ENCODE measurements at places on chromosomes 2 and 18.

- DNase-seq, result no peak
These were observed 158.1 kb downstream of the GALR1 start for GRCh38 chr18:77407733-77408132.

DNA sequence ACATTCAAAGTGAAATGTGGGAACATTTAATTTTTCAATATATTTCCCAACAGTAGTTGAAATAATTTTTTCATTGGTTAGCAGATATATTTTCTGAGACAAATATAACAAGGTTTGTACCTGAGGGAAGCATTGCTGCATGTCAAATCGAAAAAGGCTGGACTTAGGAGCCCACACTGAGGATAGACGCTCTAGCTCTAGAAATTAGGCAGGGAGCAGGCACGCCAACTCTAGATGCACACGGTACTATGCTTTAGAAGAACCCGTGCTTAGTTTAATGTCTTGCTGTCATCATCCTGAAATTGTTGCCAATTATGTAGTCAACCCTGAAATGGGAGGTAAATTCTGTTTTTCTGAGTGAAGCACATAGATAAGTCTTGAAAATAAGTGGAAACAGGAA, 731.1 kb upstream of the ZNF804A start:
- DNase-seq, result no peak

DNA sequence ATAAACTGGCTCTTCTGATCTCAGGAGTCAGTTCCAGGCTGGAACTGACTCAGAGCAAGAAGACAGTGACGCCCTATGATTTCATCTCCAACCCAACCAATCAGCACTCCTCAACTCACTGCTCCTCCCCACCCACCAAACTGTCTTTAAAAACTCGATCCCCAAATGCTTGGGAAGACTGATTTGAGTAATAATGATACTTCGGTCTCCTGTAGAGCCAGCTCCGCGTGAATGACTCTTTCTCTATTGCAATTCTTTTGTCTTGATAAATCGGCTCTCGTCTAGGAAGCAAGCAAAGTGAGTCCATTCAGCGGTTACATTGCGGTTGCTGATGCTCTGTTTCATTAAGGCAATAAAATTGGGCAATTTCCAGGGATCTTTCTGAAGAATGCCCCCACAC, 1025.3 kb upstream of the CNTNAP5 start:
- no peak for DNase-seq

DNA sequence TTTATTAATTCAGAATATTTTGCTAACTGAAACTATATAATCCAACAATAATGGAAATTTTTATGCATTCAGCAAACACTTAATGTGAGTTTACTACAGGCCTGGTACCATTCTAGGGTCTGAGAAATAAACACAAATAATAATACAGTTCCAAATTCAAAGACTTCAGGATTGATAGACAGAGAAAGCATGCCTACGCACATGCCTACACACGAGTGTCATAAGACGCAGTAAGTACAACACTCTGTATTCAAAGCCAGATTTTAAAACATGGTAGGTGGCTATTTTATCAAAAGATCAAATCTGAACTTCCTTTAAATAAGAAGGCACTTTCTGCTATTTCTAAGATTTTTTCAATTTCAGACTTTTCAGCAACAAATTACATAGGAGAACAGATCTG, 346.9 kb downstream of the NCKAP5 start:
- no peak for DNase-seq

DNA sequence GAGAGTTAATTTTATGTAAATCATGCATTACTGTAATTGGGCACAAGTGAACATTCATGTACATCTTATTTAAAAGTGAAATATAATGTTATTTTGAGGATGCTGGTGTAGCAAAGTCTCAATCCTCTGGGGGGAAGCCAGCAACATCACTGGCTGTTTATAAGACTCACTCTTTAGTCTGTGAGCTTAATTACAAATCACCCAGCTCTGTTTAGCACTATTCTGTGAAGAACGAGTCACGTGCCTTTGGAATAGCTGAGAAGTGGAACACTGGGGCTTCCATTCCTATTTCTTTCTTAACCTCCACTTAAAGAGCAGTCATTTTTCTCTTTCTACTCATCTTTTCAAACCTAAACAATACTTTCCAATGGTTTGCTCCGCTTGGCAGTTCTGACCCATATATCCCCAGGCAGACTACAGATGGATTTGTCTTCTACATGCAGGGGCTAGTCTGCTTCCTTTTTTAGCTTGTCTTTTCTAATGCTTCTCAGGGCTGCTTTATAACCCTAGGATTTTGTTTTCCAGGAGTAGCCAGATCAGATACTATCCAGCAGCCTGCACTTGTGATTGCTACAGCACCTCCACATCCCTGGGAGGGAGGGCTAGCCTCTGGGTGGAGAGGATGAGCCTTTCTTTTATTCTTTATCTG, 95.3 kb upstream of the CAVIN2 start:
- DNase-seq, result no peak

DNA sequence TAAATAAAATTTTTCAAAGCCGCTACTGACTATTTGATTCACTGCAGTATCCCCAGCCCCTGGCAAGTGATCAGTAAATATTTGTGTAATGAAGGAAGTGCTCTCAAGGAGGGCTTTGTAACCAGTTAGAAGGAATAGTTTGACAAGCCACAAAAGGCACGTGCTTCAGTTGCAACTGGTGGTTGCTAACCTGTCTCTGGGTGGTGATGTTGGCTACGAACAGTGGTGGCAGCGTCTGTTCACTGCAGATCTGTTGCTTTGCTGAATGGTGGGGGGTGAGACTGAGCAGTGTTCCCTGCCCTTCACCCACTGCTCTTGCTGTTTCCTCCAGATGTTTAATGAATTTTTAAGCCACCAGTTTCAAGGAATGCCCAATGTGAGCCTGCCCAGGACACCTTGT, 73.9 kb upstream of the SIX2 start:
- no peak for DNase-seq

- DNase-seq, result peak; percentile 52
These were observed 22.1 kb upstream of the SERTAD2 start for GRCh38 chr2:64675860-64676259.

GRCh38 chr2:109402180-109402579, 211.6 kb downstream of the SEPTIN10 start:
- DNase-seq, result no peak

- no peak for DNase-seq
These were observed 30.4 kb downstream of the SRSF7 start for GRCh38 chr2:38720613-38721241.

- DNase-seq, result no peak
These were observed 1.7 kb downstream of the TRIP12 start for GRCh38 chr2:229920011-229920641.

- no peak for DNase-seq
These were observed 67.2 kb upstream of the HNMT start for GRCh38 chr2:137897082-137897481.

DNA sequence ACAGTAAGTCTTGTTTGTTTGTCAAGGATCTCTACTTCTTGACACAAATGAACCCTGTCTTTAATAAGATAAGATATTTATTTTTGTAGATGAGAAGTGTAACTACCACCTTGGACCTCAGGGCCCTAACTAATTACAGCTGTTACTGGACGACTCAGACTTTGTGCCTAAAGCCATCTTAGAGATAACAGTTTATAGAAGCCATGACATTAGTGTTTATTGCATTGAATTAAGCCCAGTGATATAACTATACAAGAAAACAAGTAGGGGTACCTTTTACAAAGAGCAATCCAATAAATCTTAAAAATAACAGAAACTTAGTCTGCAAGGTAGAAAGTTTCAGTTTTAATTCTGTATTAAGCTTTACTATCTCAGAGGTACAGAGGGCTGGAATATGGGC, 119.0 kb downstream of the HIBCH start:
- DNase-seq, result no peak

DNA sequence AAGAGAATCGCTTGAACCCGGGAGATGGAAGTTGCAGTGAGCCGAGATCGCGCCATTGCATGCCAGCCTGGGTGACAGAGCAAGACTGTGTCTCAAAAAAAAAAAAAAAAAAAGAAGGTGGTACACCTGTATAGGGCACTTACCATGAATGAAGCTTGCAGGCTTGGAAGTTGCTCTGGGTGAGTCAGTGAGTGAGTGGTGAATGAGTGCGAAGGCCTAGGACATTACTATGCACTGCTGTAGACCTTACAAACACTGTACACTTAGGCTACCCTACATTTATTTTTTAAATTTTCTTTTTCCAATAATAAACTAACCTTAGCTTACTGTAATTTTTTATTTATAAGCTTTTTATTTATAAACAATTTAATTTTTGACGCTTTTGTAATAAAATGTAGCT, 78.4 kb upstream of the ATG16L1 start:
- DNase-seq, result no peak

Measured in activated CD4-positive, alpha-beta T cell treated with anti-CD3 and anti-CD28 coated beads for 24 hours (primary cell).